Uterus (tissue), 4 donors: ENCODE measurements at places on chromosomes 12 and 14. TPM values are rescaled to one million over a fixed set of nuclear protein-coding genes. Genes with fewer than 3 reads are reported as not detected.

DNA sequence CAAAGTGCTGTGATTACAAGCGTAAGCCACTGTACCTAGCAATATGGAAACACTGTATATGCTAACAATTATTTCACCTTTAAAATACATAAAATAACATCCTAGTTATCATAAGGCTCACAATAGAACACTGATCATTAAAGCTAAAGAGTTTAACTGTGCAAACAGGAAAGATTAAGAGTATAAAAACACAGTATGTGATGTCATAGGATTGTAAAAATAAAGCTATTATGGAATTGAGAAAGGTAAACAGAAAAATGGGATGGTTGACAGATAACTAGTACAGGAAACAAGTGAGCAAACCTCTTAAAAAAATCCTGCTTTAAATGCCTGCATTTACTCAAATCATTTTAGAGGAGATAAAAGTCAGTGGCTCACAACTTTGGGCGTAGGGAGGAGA is 10.8 kb upstream of the IPO8 start:
- no peaks in the 10 kb centered on the region for H3K36me3 ChIP-seq
- DNase-seq = no peak
- H3K27me3 ChIP-seq = no peaks in the 10 kb centered on the region
- no peaks in the 10 kb centered on the region for H3K4me1 ChIP-seq
- no peak overlapping the region for H3K4me3 ChIP-seq

DNA sequence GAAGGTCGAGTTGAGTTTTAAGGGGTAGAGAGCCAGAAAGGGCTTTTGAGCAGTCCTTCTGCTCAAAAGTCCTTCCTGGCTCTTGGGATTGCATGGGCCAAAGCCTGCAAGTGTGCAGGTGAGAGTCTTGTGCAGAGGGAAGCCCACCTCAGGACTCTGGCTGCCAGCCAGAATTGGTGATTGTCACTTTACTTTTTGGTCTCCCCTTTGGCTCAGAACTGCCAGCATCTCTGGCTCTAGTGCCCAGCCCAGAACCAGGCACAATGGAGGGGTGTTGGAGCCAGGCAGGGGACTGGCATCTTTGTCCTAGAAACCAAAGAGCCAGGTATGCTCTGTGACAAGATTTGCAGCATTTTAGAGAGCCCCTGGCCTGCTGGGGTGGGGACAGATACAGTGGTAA is 23.5 kb downstream of the FAM222A start:
- DNase-seq = no peak
- no peaks in the 10 kb centered on the region for H3K27me3 ChIP-seq
- H3K27ac ChIP-seq = no peak overlapping the region
- H3K4me1 ChIP-seq = no peaks in the 10 kb centered on the region

DNA sequence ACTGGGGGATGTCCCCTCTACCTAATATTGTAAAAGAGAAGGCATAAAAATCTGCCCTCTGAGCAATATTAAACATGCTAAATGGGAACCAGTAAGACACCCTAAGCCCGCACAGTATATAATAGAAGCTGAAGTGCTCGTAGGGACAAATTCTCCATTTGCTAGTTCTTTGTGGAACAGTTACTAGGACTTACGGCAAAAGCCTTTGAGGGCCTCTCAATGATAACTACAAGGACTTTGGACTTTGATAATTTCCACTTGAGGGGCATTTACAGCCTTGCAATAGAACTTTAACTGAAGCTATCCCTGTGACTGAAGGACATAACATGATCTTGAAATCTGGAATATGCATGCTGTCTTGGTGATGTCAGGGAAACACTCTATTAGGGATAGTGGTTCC is 111.5 kb upstream of the IFNG-AS1 start:
- no peak for DNase-seq
- no peak overlapping the region for H3K27ac ChIP-seq
- H3K27me3 ChIP-seq = no peaks in the 10 kb centered on the region
- no peak overlapping the region for H3K4me3 ChIP-seq
- H3K36me3 ChIP-seq = no peaks in the 10 kb centered on the region
- H3K4me1 ChIP-seq = no peaks in the 10 kb centered on the region

DNA sequence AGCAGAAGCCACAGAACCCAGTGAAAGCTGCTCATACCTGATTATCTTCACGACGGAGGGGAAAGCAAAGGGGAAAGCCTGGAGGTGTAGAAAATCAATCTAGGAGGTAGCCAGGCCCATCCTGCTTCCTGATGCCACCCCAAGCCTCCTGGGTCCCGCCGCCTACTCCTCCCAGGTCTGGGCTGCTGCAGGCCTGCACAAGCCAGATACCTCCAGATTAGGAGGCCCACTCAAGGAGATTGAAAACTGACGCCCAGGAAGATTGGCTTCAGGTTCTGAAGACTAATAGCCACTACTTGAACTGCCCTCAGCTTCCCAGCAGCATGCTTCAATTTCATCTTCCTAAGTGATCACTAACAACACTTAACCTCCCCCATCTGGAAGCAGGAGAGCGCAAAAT is 87.1 kb downstream of the GCH1 start:
- H3K27ac ChIP-seq = no peak overlapping the region
- H3K36me3 ChIP-seq = no peaks in the 10 kb centered on the region
- H3K27me3 ChIP-seq = no peaks in the 10 kb centered on the region
- H3K4me3 ChIP-seq = no peak overlapping the region
- H3K4me1 ChIP-seq = no peaks in the 10 kb centered on the region

GRCh38 chr12:52454411-52455201 is 2.7 kb upstream of the KRT6B start:
- no peak for DNase-seq
- H3K27me3 ChIP-seq = no peaks in the 10 kb centered on the region
- H3K36me3 ChIP-seq = no peaks in the 10 kb centered on the region
- no peaks in the 10 kb centered on the region for H3K4me1 ChIP-seq

PTPRR gene
- 0.62 TPM for total RNA-seq

- DNase-seq = no peak
- no peaks in the 10 kb centered on the region for H3K27me3 ChIP-seq
- no peaks in the 10 kb centered on the region for H3K4me1 ChIP-seq
- H3K36me3 ChIP-seq = no peaks in the 10 kb centered on the region
- H3K4me3 ChIP-seq = no peak overlapping the region
Observed at GRCh38 chr12:95499772-95500171, 25.8 kb downstream of the METAP2 start.

MANSC4 gene
- total RNA-seq = 0.73 TPM

DNA sequence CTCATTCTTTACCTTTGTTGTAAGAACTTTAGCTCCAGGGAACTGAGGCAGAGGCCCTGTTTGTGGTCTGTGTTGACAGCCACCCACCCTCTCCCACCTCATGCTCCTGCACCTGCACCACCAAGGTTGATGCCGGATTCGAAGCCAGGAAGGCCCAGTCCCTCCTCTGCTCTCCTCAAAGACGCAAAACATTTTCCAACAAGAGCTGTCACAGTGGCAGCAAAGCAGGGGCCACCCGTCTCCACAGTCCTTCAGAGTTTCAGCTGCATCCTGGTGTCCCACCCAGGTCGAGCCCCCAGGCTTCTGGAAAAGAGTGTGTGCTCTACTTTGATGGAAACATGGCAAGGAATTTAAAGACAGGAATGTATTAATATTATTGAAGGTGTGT is 37.4 kb downstream of the MMAB start:
- no peaks in the 10 kb centered on the region for H3K36me3 ChIP-seq
- no peak overlapping the region for H3K27ac ChIP-seq
- H3K4me1 ChIP-seq = no peaks in the 10 kb centered on the region
- DNase-seq = no peak

GRCh38 chr14:35821564-35822411 is 4.3 kb upstream of the BRMS1L start:
- H3K36me3 ChIP-seq = no peaks in the 10 kb centered on the region
- no peak overlapping the region for H3K27ac ChIP-seq
- no peaks in the 10 kb centered on the region for H3K4me1 ChIP-seq
- H3K27me3 ChIP-seq = no peaks in the 10 kb centered on the region
- DNase-seq = no peak
- H3K4me3 ChIP-seq = no peak overlapping the region

PLD4 gene
- 10.9 TPM for total RNA-seq

GRCh38 chr12:62471734-62472133 is 5.1 kb downstream of the MON2 start:
- no peak overlapping the region for H3K27ac ChIP-seq
- H3K4me3 ChIP-seq = no peak overlapping the region
- H3K27me3 ChIP-seq = no peaks in the 10 kb centered on the region
- H3K4me1 ChIP-seq = no peaks in the 10 kb centered on the region
- H3K36me3 ChIP-seq = no peaks in the 10 kb centered on the region

DNA sequence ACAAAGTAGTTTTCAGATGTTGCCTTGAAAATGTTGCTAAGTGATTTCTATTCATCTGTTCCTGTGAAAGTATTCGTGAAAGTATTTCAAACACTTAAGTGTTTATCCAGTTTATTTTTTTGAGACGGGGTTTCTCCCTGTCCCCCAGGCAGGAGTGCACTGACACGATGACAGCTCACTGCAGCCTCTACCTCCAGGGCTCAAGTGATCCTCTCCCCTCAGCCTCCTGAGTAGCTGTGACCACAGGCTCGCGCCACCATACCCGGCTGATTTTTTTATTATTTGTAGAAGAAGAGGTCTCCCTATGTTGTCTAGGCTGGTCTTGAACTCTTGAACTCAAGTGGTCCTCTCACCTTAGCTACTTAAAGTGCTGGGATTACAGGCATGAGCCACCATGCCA is 1.7 kb downstream of the ZDHHC17 start:
- no peaks in the 10 kb centered on the region for H3K27me3 ChIP-seq
- H3K4me1 ChIP-seq = peaks cover 8% of the 10 kb centered on the region
- H3K36me3 ChIP-seq = no peaks in the 10 kb centered on the region
- no peak overlapping the region for H3K4me3 ChIP-seq
- no peak for DNase-seq

- no peaks in the 10 kb centered on the region for H3K4me1 ChIP-seq
- H3K36me3 ChIP-seq = no peaks in the 10 kb centered on the region
- H3K4me3 ChIP-seq = no peak overlapping the region
Observed at GRCh38 chr12:110516995-110517394, 14.9 kb downstream of the RAD9B start.

- no peaks in the 10 kb centered on the region for H3K27me3 ChIP-seq
- H3K4me1 ChIP-seq = no peaks in the 10 kb centered on the region
- no peak for DNase-seq
- H3K27ac ChIP-seq = no peak overlapping the region
Observed at GRCh38 chr12:66755727-66756395, 77.0 kb upstream of the GRIP1 start.

DNA sequence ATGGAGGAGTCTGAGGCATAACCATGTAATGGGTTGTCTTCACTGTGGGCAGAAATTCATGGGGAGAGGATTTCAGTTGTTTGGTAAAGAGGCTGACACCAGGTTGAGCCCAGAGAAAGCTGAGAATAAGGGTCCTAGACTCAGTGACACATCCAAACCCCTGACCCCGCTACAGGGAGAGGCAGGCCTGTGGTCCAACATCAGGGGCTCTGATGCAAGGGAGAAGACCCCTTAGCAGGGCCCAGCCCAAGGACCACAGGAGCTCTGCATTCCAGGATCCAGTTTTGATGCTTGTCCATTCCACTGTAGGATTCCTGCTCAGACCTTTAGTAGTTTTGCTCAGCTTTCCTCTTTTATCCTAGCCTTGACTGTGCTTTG is 15.5 kb downstream of the GPR68 start:
- DNase-seq = no peak
- no peak overlapping the region for H3K27ac ChIP-seq
- H3K36me3 ChIP-seq = no peaks in the 10 kb centered on the region
- no peaks in the 10 kb centered on the region for H3K4me1 ChIP-seq
- H3K27me3 ChIP-seq = no peaks in the 10 kb centered on the region

CLEC1B gene
- not detected for total RNA-seq

PRIMA1 gene
- 24.5 TPM for total RNA-seq

- DNase-seq = no peak
- H3K4me1 ChIP-seq = no peaks in the 10 kb centered on the region
- H3K27ac ChIP-seq = no peak overlapping the region
- no peaks in the 10 kb centered on the region for H3K27me3 ChIP-seq
- H3K4me3 ChIP-seq = no peak overlapping the region
Observed at GRCh38 chr12:20486233-20486632, 117.9 kb downstream of the PDE3A start.

GRCh38 chr12:97989366-97989940 is 525.9 kb upstream of the TMPO start:
- H3K27ac ChIP-seq = no peak overlapping the region
- H3K4me3 ChIP-seq = no peak overlapping the region
- no peaks in the 10 kb centered on the region for H3K27me3 ChIP-seq
- no peaks in the 10 kb centered on the region for H3K36me3 ChIP-seq
